Stimulated activated CD4-positive, alpha-beta T cell treated with anti-CD3 and anti-CD28 coated beads, Interleukin-1b, Interleukin-23, amount 100 ng/mL, for 48 hours (primary cell): ENCODE measurements at places on chromosomes 2 and 18.

- no peak for DNase-seq
Measured at GRCh38 chr2:145265244-145265643, 745.3 kb upstream of the ZEB2 start.

GRCh38 chr2:156456616-156457015, 20.4 kb downstream of the GPD2 start:
- no peak for DNase-seq

GRCh38 chr2:224909885-224910573, 132.2 kb downstream of the DOCK10 start:
- DNase-seq = peak; percentile 24

- no peak for DNase-seq
Measured at GRCh38 chr2:5974477-5974876, 282.3 kb downstream of the SOX11 start.

GRCh38 chr2:136424112-136424511, 306.2 kb upstream of the CXCR4 start:
- no peak for DNase-seq

GRCh38 chr2:208359632-208359986, 47.0 kb upstream of the PTH2R start:
- no peak for DNase-seq

- DNase-seq = no peak
Measured at GRCh38 chr18:35571138-35571537, 10.4 kb upstream of the GALNT1 start.
